ENCODE measurements at places on chromosomes 7 and 10. TPM values are rescaled to one million over a fixed set of nuclear protein-coding genes. Genes with fewer than 3 reads are reported as not detected.

DNA sequence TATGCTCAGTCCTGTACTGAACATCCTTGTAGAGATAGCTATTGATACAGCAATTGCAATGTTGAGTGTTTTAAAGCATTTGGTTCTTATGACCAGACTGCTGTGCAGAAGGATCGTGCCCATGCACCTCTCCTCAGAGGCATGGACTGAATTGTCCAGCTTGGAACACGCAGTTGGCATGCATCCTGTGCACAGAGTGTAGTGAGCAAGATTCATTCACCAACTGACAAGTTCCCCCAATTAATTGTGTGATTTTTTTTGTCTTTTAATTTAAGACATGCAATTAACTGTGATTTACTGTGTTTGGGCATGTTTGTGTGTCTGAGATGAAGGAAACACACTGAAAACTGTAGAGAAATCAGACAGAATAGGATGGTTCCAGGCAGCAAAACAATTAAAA is 323.7 kb downstream of the CDK14 start:
- no peak for DNase-seq

DNA sequence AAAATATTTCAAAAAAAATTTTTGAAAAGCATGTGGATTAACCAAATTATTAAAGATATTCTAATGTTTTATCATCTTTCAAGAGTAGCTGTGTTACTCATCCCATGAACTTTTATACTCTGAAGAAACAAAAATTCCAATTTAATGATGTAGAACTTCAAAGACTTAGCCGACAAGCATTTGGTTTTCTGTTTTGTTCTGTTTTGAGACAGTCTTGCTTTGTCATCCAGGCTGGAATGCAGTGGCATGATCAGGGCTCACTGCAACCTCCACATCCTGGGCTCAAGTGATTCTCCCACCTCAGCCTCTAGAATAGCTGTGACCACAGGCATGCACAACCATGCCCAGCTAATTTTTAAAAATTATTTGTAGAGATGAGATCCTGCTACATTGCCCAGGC is 17.8 kb upstream of the LCOR start:
- no peak for DNase-seq

DNA sequence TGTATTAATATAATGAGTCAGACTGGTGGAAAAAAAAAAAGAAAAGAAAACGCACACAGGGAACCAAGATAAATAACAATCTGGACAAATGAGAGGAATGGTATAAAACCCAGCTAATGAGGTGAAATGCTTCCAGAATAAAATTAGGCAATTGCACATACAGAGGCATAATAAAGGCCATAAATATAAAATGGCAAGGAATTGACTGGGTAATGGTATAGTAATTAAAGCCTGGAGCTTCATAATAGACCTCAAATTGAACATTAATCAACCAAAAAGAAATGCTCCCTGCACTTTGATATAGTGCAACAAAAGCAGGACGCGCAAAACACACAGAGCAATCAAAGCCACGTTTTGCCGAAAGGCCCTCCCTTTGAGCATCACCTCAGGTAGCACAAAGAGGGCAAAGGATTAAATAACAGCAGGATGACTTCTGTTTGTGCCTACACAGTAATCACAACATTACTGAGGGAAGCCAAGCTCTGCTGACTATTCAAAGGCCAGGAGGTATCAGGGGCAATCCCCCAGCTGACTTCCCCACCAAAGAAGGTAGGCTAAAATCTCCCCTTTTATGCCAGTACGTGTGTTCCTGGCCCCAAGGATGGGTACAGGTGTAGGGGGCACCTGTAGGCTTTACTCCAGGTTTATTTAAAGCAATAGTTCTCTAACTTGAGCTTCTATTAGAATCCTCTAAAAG is 343.7 kb downstream of the ELMO1 start:
- no peak for DNase-seq

DNA sequence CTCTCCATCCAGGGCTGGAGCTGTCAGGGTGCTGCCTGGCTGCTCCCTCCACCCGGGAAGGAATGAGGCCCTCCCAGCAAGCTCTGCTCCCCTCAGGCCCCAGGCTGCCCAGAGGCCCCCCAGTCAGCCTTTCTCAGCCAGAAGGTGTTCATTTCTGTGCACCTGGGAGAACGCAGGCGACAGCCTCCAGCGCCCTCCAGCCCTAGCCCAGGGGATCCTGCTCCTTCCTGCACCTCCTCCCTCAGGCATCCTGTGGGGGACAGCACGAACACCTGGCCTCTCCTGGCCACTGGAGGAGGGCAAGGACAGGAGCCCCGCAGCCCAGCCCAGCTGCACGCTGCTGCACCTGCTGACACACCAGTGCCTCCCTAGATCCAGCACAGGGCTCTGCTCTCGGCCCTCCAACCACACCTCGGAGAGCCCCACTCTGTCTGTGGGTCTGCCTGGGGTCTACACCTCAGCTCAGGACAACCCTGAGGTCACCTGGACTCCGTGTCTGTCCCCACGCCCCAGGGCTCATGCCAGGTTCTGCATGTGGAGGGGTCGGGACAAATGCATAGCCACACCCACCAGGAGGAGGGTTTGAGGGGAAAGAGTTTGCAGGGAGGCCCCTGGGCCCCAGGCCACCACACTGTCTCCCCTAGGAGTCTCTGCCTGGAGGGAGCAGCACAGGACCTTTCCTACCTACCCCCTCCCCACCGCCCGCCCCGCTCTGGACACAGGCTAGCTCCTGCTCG is 7.4 kb upstream of the PWWP2B start:
- DNase-seq = no peak

DNA sequence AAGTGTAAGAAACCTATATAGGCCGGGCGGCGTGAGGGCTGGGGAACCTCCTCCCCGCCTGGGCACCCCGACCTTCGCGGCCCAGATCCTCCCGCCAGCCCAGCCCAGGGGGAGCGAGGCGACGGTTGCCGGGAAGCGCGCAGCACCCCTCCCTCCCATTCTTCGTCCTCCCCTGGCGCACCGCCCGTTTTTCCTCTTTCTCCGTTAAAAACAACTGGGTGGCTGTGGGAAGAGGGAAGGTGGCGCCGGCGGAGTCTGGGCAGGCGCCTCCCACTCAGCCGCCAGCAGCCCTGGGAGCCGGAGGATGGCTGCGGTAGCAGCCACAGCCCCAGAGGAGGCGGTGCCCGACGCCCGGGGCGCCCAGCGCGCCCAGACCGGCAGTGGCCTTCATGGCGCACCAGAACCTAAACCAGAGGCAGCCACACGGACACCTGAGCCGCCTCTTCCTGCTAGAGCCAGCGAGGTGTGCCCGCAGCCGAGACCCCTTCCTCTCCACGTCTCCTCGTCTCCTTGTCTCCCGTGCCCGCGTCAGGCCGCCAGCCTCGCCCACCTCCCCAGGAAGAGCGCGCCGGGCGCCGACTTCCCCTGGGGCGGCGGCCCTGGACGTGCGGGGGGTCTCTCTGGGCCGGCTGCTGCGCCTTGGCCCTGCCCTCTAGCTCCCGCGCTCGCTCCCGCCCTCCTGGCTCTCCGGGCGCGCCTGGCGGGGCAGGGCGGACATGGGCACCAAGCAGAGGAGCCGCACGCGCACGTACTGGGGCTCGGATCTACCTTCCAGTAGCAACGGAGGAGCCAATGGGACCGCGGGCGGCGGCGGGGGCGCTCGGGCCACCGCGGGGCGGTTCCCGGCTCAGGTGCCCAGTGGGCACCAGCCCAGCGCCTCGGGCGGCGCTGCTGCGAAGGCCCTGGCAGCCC is 32.8 kb upstream of the SFTPD start:
- no peak for DNase-seq

DNA sequence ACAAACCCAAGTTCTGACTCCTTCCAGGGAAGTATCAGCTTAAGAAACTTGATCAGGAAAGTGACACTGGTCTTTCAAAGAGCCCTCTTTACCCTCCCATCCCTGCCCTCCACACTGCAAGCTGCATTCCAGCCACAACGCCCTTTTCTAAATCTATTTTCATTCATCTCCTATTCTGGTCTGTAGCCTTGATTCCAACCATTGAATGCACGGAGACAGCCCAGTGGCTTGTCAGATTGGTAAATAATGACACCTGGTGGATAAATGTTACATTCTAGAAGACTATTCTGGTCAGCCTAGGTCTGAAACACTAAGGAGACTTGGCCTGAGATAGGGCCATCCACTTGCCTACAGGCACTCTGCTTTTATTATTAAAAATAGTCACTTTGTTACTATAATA is 20.9 kb downstream of the MORN4 start:
- DNase-seq = no peak

- no peak for DNase-seq
Observed at GRCh38 chr10:121702351-121703320, 104.4 kb upstream of the FGFR2 start.

The CUZD1 gene
- total RNA-seq = 1.6 TPM

The CLRN3 gene
- total RNA-seq = not detected
